ENCODE measurements at places on chromosomes 3 and 15. TPM values are rescaled to one million over a fixed set of nuclear protein-coding genes. Genes with fewer than 3 reads are reported as not detected.

DNA sequence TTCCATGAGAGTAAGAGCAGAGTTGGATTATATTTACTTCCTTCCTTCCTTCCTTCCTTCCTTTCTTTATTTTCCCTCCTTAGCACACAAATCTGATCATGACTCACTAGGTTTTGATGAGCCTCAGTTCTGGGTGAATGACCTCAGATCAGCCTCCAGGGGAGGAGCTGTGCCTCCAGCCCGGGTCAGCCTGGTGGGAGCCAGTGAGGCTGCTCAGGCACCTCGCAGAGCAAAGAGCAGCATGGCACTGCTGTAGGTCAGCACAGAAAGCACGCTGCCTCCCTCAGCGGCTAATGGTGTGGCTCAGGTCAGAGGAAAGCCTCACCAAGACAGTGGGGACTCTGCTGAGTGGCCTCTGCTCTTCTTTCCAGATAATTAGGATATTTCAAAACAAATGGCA, 108.5 kb downstream of the SYNPR start:
- peak; percentile 52 for DNase-seq

GRCh38 chr3:9251055-9251786, 1.8 kb upstream of the SRGAP3 start:
- peak; percentile 32 for DNase-seq

GRCh38 chr15:99844150-99844549, 110.9 kb upstream of the LYSMD4 start:
- DNase-seq, result no peak

- DNase-seq, result no peak
Observed at GRCh38 chr3:85304360-85304964, 345.7 kb downstream of the CADM2 start.

DNA sequence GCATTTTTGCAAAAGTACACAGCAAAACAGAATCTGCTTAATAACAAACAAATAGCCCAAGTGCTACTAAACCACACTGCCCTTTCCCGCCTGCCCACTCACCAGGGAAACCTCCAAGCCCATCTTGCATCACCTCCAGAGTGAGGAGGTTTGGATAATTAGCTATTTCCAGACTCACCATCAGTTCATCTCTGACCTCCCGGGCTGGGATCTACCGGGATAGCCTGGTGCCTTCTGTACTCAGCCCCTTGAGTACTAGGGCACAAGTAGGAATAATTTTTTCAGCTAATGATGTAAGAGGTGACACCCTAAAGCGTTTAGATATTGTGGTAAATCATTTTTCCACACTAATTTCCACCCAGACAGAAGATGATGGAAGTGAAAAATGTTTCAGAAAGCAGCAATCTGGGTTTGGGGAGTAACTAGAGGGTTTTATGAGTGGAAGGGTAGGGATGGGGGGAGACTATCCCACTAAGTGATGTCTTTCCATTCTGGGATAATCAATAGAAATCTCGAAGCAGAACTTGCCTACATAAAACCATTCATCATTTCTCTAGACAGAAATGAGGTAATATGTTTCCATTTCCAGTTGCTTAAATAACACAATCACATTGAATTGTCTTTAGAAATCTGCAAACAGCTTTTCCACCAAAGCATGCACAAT, 40.9 kb downstream of the TAFA4 start:
- DNase-seq, result no peak

- peak; percentile 48 for DNase-seq
Observed at GRCh38 chr3:183534249-183534648, 21.3 kb downstream of the KLHL6 start.

GRCh38 chr3:143092191-143092590, 27.4 kb upstream of the CHST2 start:
- DNase-seq, result no peak

DNA sequence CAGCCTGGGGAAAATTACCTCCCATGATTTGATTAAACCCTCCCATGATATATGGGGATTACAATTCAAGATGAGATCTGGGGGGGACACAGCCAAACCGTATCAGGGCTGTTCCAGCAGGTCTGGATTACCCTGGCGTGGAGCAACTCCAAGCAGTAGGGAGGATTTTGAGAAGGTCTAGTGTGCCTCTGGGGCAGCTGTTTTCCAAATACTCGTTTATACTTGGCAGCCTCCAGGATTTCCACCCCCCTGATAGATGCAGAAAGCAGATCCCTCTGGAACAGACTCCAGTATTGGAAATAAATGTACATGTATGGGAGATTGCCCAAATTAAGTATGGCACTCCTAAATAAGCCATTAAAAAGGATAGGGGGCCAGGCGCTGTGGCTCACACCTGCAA, 7.7 kb upstream of the IRAK2 start:
- DNase-seq, result no peak

DNA sequence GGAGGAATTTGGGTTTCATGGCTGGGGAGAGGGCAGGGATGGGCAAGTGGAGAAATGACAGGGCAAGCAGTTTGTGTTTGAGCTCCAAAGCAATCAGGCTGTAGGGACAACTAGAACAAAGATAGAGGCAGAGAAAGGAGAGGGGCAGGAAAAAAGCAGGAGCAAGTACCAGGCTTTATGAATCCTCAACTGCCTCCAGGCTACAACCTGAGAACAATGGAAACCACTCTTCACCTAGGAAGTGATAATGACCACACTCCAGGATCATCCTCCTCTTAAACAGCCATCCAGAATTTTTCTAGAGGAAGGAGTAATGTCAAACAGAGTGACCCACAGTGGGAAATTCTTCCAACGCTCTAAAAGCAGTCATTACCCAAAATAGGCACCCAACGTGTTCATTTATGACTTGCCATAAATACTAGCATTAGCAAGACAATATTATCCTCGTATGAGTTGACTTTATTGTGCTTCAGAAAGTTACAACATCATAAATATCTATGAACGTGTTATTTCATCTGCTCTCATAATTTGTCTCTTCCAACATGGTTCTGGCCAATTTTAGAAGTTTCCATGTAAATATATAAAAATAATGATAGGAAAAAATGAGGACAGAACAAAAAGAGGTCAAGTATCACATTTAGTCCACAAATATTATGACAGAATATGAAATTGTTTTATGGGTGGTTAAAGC, 50.5 kb downstream of the TNFAIP8L3 start:
- no peak for DNase-seq

USP50 gene
- total RNA-seq, result not detected

GCHFR gene
- total RNA-seq, result 45.9 TPM

USF3 gene
- total RNA-seq, result 9.9 TPM
